LHCN-M2 (cell line): ENCODE measurements at places on chromosomes 2 and 18. TPM values are rescaled to one million over a fixed set of nuclear protein-coding genes. Genes with fewer than 3 reads are reported as not detected.

GCG gene
- total RNA-seq = 0.17 TPM in 1 of 2 replicates, not detected in the other

TCF7L1 gene
- total RNA-seq = 0.46 and 1.1 TPM in 2 replicates

UPP2 gene
- total RNA-seq = not detected in 2 replicates

ZSWIM2 gene
- 0.06 TPM in 1 of 2 replicates, not detected in the other for total RNA-seq

GCKR gene
- 0.11 and 0.32 TPM in 2 replicates for total RNA-seq

ANKRD36 gene
- 9.6 and 11.6 TPM in 2 replicates for total RNA-seq

GATA6 gene
- 0.06 TPM in 1 of 2 replicates, not detected in the other for total RNA-seq

MAB21L4 gene
- not detected in 2 replicates for total RNA-seq

CDH19 gene
- not detected in 2 replicates for total RNA-seq

FAM237A gene
- not detected in 2 replicates for total RNA-seq

PEX13 gene
- 42.2 and 46.8 TPM in 2 replicates for total RNA-seq

ARHGAP28 gene
- 6.2 and 15.5 TPM in 2 replicates for total RNA-seq

UBE2E3 gene
- total RNA-seq = 181 and 197 TPM in 2 replicates
